DMS79 treated with DMSO at 0.1 percent for 48 hours (cell line): ENCODE measurements at places on chromosomes 3 and 15.

- DNase-seq, result no peak
Measured at GRCh38 chr15:83854321-83854720, 200.4 kb downstream of the ADAMTSL3 start.

DNA sequence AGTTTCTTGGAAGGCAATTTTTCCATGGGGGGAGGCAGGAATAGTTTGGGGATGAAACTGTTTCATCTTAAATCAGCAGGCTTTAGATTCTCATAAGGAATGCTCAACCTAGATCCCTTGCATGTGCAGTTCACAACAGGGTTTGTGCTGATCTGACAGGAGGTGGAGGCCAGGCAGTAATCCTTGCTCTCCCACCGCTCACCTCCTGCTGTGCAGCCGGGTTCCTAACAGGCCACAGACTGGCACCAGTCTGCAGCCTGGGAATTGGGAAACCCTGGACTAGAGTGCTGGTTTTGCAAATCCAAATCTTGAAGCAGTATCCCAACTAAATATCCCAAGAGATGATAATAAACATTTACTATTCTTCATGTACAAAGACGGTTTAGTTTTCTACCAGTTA lies 256.3 kb upstream of the TMCO5A start:
- no peak for DNase-seq

DNA sequence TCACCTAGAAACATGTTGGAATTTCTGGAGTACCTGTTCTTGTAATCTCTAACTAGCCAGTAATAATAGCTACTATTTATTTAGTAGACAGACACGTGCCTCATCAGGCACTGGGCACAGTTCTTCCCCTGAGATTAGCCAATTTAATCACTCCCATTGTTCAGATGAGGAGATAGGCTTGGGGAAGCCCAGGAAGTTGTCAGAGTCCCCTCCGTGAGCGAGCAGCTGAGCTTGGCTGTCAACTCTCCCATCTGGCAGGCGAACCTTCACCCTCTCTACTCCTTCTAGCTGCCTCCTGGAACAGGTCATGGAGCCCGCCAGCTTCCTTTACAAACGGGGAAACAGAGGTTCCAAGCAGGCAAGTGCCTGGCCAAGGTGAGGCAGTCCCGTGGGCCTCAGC lies 31.1 kb upstream of the FGD5 start:
- no peak for DNase-seq

- no peak for DNase-seq
Measured at GRCh38 chr3:102125197-102125993, 276.1 kb downstream of the NFKBIZ start.

GRCh38 chr3:42572278-42572677 lies 9.5 kb downstream of the SEC22C start:
- no peak for DNase-seq
